ENCODE measurements at places on chromosomes 1 and 21.

- no peak for DNase-seq
Observed at GRCh38 chr1:11428789-11429188, 50.2 kb upstream of the DISP3 start.

DNA sequence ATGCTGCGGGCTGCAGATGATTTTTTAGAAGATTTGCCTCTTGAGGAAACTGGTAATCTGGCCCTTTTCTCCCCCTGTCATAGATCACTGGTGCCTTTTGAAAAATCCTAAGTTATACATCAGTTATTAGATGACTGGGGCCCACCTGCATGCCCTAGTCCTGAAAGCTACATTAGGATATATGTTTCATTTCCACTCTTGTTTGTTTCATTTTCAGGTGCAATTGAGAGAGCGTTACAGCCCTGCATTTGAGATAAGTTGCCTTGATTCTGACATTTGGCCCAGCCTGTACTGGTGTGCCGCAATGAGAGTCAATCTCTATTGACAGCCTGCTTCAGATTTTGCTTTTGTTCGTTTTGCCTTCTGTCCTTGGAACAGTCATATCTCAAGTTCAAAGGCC lies 8.1 kb upstream of the IFI44 start:
- DNase-seq, result no peak

DNA sequence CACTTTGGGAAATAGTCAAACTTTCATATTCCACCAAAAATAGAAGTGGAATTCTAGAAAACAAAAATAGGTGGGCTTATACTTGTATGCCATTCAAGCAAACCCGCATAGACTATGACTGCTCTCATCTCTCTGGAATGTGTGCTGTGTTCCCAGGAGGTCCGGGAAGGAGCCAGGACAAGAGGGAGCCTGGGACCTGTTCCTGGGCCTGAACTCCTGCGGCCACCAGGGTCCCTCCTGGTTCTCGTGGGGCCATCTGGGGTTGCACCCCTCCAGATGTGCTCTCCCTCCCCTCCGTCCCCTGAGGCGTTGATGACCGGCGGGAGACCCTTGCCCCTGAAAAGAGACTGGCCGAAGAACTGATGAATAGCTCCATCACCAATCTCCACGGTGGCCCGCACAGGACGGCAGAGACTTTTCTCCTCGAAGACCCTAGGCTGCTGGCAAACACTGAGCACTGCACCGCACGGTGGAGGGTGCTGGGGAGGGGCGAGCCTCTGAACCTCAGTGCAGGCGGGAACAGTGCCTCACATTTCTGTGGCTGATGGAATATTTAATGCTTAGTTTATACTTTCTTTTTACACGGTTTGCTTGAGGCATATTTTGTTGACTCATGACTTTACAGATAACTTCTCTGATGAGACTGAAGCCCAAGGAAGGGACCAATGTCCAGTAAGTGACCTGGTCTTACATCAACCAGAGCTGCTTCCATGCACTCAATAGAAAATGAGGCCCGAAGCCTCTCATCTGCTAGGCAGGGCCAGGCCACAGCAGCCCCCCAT lies 9.6 kb upstream of the ADARB1 start:
- DNase-seq, result no peak

GRCh38 chr1:61388566-61388965 lies 306.2 kb downstream of the NFIA start:
- DNase-seq, result no peak

DNA sequence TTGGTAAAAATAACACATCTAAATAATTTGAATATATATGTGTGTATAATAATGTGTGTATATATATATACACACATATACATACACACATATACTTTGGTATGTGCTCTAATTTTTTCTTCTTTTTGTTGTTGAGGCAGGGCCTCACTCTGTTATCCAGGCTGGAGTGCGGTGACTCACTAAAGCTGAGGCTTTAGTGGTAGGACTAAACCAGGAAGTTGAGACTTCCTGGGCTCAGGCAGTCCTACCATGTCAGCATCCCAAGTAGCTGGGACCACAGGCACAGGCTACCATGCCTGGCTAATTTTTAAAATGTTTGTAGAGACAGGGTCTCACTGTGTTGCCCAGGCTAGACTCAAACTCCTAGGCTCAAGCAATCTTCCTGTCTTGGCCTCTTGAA lies 46.7 kb upstream of the CXADR start:
- no peak for DNase-seq

DNA sequence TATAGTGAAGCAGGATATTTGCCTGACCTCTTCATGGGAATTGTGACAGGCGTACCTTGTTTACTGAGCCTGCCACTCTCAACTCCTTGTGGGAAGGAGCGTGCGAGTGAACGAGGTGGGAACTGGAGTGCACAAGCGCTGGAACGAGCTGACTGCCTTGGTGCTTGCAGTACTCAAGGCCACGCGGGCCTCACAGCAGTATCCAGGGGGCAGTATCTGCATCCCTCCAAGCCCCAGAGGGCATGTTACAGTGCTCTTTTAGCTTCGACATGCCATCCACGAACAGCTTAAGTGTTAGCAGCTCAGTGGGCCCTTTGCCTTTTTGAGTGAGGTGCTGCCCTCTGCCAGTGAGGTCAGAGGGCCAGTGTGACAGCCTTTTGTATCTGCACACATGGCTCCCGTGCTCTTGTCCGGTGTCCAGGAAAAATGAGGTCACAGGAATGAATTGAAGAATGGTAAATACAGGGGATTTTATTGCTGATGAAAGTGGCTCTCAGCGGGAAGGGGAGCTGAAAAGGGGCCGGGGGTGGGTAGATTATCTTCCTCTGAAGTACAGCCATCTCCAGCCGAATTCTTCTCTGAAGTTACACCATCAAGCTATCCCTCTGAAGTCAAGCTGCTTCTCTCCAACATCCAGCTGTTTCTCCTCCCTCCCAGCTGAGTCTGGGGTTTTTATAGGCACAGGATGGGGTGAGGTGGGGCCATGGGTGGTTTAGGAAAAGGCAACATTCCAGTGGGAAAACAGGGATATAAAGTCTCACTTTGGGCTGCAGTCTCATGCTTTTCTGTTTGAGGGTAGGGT lies 69.3 kb downstream of the EPB41 start:
- DNase-seq, result no peak

GRCh38 chr1:224380003-224380402 lies 23.3 kb downstream of the CNIH4 start:
- DNase-seq, result no peak

GRCh38 chr1:9559673-9560072 lies 20.4 kb downstream of the SLC25A33 start:
- no peak for DNase-seq

- DNase-seq, result no peak
Observed at GRCh38 chr1:58620259-58620658, 43.2 kb upstream of the TACSTD2 start.

GRCh38 chr1:54627196-54627595 lies 3.9 kb upstream of the FAM151A start:
- DNase-seq, result no peak

GRCh38 chr1:183590244-183591191 lies at the start of gene NCF2:
Gene NCF2 (minus strand): TSS chr1:183590459. CDS start chr1:183590329, 130 bp downstream.
- no peak for DNase-seq

- DNase-seq, result no peak
Observed at GRCh38 chr1:113321771-113322387, 68.4 kb upstream of the MAGI3 start.

GRCh38 chr1:56578138-56578962 lies 1.0 kb downstream of the PLPP3 start:
- DNase-seq, result no peak

DNA sequence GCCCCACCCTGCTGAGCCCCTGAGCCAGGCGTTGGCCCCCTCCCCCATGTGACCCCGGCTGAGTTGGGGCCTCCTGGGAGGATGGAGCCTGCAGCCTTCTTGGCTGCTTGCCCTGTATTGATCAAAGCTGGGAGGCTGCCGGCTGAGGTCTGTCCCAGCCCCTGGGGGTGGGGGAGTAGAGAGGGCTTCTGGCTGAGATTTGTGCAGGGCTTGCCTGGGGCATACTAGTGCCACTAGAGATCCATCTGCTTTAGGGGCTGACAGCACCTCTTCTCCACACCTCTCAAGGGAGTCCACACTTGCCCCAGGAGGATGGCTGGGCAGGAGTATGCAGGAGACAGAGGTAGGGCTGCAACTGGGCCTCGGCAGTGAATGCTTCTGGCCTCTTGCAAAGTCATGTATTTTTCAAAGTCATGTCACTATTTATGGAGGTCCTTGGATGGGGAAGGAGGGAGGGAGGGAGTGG lies 53.6 kb upstream of the SSBP3 start:
- DNase-seq, result no peak

GRCh38 chr1:161233102-161233501 lies 4.9 kb downstream of the NR1I3 start:
- no peak for DNase-seq

DNA sequence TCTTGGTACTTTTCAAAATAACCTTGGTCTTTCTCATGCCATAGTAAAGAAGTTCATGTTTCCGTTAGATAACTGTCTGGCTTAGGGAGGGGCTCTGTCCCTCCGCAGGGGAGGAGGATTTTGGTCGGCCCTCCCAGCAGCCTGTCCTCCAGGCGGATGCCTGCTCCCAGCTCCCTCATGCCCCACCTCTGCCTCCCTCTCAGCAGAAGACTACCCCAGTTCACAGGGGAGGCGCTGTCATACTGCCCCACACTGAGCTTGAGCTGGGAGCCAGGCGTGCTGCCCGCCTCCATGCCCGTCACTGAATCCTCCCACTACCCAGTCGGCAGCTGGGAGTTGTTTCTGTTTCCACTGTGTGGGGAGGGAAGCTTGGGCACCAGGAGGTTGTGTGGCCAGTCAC lies 127.3 kb downstream of the CAMTA1 start:
- DNase-seq, result no peak

GRCh38 chr1:201213106-201213770 lies 22.6 kb downstream of the IGFN1 start:
- DNase-seq, result no peak

DNA sequence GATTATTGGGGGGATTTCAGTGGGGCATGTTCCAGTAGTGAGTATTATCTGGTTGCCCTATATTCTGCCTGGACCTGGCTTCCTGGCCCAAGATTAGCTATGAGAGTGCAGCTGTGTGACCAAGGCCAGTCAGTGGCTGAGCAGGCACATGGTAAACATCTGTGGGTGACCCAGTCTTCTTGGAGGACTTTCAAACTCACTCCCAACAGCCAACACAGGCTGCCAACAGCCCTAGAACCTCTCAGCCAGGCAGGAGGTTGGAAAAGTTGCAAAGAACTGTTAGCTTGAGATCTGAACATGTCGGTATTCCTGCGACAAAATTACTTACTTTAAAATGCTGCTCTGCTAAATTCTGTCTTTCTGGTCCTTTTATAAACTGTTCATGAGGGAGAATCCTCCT lies 192.4 kb downstream of the TGFBR3 start:
- no peak for DNase-seq

DNA sequence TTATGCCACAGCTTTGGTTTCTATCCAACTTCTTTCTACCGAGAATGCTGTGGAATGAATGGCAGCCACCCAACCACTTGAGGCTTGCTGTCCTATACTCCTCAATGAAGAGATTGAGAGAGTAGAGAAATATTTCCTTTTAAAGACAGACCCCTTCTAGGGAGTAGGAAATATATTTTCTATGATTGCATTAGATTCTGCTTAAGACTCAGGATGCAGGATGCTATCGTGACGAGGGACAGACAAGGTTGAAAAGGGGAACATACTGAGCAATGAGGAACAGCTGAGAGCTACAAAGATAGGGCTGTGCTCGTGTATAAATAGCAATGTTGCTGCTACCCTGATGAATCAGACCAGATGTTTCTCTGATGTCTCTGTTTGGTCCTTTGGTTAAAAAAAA lies 7.1 kb upstream of the RASAL2 start:
- DNase-seq, result no peak

DNA sequence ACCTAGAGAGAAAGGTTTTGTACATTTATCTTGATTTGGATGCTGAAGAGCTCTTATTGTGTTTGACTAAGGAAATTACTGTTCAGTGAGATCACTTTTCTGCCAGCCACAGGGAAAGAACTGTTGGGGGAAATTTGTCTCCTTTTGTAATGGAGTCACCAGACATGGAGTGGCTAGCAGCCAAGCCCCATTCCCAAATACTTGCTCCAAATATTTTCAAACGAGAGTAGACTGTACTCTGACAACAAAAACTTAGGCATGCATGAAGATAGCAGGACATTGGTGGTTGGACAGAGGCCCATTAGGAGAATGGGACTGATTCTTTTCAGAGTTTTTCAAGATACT lies 21.1 kb downstream of the IPO9 start:
- DNase-seq, result no peak

DNA sequence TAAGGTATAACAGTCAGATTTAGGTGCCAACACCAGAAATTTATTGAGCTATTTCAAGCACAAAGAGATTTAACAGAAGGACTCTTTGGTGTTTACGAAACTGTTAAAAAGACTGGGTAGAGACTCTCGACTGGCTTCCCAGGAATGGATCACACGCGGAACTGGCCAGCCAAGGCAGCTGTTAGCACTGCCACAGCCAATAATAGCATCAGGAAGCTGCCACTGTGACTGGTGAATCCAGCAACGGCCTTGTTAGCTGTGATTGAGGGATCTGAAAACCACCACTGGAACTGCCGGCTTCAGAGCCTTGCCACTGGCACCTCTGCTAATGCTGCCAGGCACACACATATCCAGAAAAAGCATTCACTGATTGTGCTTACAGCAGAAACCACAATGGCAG lies 10.6 kb upstream of the SIM2 start:
- DNase-seq, result no peak

GRCh38 chr1:50333595-50333974 lies 89.7 kb downstream of the DMRTA2 start:
- no peak for DNase-seq

DNA sequence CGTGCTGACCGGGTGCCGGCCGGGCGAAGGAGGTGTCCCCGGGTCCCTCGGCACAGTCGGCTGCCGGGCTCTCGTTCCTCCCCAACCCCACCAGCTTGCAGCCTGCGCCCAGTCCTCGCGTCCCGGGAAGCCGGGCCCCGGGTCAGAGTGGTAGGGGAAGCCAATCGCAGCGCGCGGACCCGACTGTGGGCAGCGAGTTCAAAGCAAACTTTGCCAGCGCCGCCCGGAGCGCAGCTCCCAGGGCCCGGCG lies 328 bp downstream of the MYCL start:
- no peak for DNase-seq

DNA sequence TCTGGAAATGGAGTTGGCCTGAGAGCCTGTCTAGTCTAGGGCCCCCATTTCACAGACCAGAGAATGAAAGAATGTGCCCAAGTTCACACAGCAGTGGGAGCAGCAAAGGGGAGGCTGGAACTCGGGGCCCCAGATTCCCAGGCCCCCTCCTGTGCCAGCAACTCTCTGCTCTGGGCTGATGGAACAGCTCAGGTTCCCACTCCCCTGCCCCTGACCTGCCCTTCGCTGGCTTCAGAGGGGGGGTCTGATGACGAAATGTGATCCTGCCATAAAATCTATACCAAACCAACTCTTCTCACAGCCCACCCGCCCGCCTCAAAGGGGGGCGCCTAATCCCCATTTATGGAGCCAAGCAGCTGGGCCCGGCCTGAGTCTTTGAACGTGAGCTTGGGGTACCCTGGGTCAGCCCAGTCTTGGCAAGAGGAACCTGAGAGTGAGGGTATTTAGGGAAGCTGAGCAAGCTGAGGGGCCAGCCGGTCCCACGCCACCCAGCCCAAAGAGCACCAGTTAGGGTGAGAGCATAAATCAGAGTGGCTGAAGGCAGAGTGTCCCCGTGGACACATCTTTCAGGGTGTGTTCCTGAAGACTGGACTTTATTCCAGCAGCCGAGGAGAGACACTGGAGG lies 65.0 kb downstream of the FOXD2 start:
- no peak for DNase-seq

Data from stimulated activated CD8-positive, alpha-beta memory T cell treated with anti-CD3 and anti-CD28 coated beads, Interleukin-4, amount 100 ng/mL, for 4 hours (primary cell).